Natural killer cell treated with Interleukin-12 subunit alpha and Interleukin-12 subunit beta and Interleukin-15 and Interleukin-18, amount 100 ng/mL, for 72 hours (primary cell): ENCODE measurements at places on chromosomes 13 and 19.

GRCh38 chr13:41389580-41389979 lies 67.8 kb upstream of the RGCC start:
- H3K27ac ChIP-seq: no peak overlapping the region
- no peaks in the 10 kb centered on the region for H3K36me3 ChIP-seq
- H3K27me3 ChIP-seq: peaks cover 7% of the 10 kb centered on the region
- no peak overlapping the region for H3K4me3 ChIP-seq
- H3K4me1 ChIP-seq: no peaks in the 10 kb centered on the region

- peak overlapping the region; percentile 61 for H3K27ac ChIP-seq
- no peaks in the 10 kb centered on the region for H3K27me3 ChIP-seq
- H3K36me3 ChIP-seq: no peaks in the 10 kb centered on the region
- H3K4me3 ChIP-seq: no peak overlapping the region
These were observed 1.8 kb downstream of the MRI1 start for GRCh38 chr19:13766095-13766481.

DNA sequence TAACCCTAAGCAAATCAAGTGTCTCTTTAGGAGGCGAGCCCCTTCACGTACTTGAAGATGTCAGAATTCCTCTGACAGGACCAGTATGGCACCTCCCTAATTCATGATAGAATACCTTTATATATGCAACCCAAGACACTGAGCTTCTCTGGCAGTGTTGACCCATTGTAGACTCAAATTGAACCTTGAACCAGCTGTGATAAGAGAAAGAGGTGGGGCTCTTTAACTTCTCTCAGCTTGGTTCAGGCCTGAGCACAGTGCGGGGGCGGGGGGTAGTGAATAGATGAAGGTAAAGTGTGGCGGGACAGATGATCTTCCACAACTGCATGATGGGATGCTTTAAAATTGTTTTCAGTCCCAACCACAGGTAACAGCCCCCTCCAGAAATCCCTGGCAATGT lies 12.1 kb downstream of the MBNL2 start:
- no peaks in the 10 kb centered on the region for H3K36me3 ChIP-seq
- H3K27ac ChIP-seq: no peak overlapping the region
- peaks cover 60% of the 10 kb centered on the region for H3K4me1 ChIP-seq
- no peaks in the 10 kb centered on the region for H3K27me3 ChIP-seq
- DNase-seq: no peak

DNA sequence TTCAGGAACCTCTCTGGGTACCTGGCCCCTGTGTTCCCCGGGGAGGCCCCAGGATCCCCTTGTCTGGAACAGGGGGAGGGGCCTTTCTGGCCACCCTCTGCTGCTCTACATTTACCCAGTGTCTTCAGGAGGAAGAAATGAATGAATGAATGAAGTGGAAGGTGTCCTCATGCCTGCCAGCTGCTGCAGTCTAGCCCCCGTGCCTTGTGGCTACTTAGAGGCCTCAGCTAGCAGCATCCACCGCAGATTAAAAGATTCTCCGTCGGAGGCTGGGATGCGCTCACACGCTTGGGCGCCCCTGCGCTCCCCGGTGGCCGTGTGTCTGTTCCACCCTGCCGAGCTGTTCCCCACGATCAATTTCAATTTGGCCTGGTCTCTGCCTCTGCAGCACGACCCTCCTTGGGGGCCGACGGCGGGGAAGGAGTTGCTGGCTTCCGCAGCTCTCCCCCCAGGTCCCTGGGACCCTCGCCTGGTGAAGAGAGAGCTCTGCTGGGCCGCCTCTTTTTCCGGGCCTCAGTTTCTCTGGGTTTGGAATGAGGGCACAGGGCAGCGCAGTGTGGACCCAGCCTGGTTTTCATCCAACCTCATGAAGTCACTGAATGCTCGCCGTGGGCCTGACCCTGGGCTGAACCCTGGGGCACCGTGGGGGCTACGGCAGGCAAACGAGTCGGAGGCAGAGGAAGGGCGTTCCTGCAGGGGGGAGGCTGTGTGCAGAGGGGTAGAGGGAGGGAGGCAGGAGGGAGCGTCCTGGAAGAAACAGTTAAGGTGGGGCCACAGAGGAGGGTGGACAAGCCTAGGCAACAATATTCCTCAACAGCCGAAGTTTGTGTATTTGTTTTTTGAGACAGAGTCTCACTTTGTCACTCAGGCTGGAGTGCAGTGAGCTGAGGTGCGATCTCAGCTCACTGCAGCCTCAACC lies 28.3 kb downstream of the EFNA2 start:
- peaks cover 10% of the 10 kb centered on the region for H3K27me3 ChIP-seq
- no peak overlapping the region for H3K4me3 ChIP-seq
- H3K27ac ChIP-seq: no peak overlapping the region

DNA sequence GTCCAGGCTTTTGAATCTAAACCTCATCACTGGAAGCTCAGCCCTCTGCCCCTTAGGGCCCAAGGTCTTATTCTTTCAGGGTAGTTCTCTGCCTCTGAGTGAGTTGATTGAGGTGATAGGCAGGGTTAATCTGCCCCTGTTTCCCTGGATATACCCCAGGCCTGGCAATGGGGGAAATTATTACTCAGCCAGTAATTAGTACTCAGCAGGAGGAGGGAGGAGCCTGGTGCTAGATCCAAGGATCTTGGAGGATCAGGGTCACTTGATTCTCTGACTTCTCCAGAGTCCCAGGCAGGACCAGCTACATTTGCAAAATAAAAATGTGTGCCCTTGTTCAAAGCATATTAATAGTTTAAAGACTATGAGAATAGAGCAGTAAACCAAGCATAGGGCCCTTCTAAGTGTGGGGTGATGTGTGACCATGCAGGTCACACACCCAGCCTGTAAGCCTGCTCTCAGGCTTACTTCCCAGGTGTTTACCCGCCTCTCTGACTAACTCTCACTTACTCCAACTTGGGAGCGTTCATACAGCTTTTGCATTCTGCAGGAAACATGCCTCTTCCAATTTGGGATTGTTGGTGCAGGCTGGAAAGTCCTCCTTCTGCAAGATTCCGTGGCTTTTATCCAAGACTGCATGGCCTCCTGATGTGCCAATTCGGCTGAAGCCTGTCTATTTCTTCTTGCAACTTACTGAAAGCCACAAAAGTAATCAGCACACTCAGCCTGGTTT lies 7.9 kb upstream of the STK24 start:
- H3K4me1 ChIP-seq: no peaks in the 10 kb centered on the region
- H3K27ac ChIP-seq: no peak overlapping the region
- H3K4me3 ChIP-seq: no peak overlapping the region
- peaks cover 2% of the 10 kb centered on the region for H3K36me3 ChIP-seq
- DNase-seq: no peak

- H3K4me3 ChIP-seq: no peak overlapping the region
- no peak for DNase-seq
- H3K4me1 ChIP-seq: peaks cover 22% of the 10 kb centered on the region
- peaks cover 7% of the 10 kb centered on the region for H3K27me3 ChIP-seq
- H3K36me3 ChIP-seq: no peaks in the 10 kb centered on the region
These were observed 127.9 kb downstream of the DLEU7 start for GRCh38 chr13:50715402-50716146.
